ENCODE measurements at places on chromosomes 2 and 18.
A peak's percentile ranks its signal among the peaks of the same experiment; 100 is the strongest.

- DNase-seq: no peak
Observed at GRCh38 chr18:32624182-32624723, 148.6 kb downstream of the KLHL14 start.

DNA sequence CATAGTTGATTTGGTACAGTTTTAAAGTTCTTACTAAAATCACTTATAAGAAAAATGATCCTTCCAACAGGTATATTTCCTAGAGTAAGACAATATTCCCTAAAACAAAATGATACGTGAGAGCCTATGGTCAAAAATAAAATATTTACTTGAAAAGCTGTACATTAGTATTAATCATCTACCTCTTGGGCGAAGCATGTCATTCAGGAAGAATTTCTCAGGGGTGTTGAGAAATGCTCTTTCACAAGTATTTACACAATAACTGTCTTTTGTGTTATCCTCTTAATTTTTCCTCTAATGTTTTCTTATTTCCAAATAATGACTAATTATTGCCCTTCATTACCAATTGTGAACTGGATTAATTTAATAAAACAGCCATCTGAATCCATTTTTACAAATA is 466.3 kb downstream of the SATB2 start:
- no peak for DNase-seq

DNA sequence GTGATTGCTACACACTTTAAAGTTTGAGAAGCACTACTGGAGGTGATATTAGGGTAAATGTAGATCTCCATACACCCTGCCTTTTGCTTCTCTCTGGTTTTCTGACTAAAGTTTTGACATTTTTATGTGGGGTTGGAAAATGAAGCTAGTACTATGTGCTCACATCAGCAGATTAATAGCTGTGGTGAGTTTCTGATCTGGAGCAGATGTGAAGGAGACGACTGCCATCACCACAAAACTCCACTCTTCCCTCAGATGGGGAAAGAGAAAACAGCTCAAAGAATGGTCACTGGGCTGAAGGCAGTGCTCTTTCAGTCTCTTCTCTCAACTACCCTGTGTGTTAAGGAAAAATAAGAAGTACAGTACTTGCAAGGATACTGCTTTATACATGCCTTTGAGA is 37.2 kb downstream of the PLEKHA3 start:
- no peak for DNase-seq

- no peak for DNase-seq
Observed at GRCh38 chr2:54114936-54115283, 505 bp upstream of the ACYP2 start.

- DNase-seq: no peak
Observed at GRCh38 chr18:13382954-13383827, 164.6 kb downstream of the LDLRAD4 start.

DNA sequence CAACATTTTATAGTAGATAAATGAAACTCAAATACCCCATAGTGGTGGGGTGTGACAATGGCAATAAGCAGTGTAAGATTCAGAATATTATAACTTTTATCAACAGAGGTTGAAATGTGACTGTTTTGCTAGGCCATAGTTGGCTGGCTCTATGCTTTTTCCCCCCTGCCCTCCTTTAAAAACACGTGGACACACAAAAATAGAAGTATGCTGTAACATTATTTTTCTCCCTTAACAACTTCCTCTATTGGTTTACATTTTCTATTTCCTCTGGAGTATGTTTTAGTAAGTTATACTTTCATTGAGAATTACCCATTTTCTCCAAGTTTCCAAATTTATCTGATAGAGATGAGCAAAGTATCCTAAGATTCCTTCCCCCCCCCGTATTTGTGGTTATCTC is 31.1 kb downstream of the NDUFAF7 start:
- no peak for DNase-seq

GRCh38 chr2:218892693-218893348 is 12.2 kb downstream of the WNT10A start:
- peak; percentile 73 for DNase-seq

DNA sequence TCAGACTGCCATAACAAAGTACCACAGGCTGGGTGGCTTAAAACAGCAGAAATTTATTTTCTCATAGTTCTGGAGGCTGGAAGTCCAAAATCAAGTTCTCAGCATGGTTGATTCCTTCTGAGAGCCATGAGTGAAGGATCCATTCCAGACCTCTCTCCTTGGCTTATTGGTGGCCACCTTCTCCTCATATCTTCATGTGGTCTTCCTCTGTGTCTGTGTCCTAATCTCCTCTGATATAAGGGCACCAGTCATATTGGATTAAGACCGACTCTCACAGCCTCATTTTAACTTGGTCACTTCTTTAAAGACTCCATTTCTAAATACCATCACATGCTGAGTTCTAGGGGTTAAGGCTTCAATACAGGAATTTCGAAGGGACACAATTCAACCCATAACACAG is 65.1 kb downstream of the CFAP221 start:
- no peak for DNase-seq

GRCh38 chr18:79855147-79855933 is 57.6 kb downstream of the KCNG2 start:
- no peak for DNase-seq

- no peak for DNase-seq
Observed at GRCh38 chr2:181602017-181602416, 54.9 kb downstream of the CERKL start.

- no peak for DNase-seq
Observed at GRCh38 chr2:12720278-12720620, 3.5 kb downstream of the TRIB2 start.

GRCh38 chr2:240237609-240238174 is 97.2 kb upstream of the OTOS start:
- DNase-seq: no peak

DNA sequence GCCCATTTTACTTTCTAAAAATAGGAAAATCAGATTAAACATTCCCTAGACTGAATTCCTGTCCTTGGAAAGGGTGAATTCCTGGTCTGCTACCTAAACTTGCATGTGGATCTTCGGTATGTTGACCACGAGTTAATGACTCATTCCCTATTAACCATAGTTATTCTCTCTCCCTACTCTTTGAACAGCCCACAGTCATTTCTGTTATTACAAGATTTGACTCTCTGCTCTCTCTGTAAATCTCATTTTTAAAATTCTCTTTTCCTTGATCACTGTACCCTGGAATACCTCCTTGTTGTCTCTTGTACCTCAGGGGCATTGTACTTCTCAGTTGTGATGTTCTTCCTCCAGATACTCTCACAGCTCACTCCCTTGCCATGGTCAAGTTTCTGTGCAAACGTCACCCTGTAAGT is 92.0 kb upstream of the GULP1 start:
- no peak for DNase-seq

DNA sequence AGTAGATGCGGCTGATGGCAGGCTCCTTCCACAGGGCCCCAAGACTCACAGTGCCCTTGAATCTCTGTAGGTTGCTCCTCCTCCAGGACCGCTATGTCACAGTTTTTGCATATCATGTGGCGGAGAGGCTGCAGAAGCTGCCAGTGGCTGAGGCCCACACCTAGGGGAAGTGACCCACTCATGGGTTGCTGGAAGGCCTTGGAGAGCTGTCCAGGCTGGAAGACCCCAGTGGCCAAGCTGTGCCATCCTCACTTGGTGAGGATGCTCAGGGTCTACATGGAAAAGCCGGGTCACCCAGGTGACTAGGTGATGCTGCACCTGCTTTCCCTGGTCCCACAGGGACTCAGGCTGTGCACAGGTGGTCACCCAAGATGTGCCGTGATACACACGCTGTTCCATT is 90.6 kb downstream of the SEPTIN10 start:
- DNase-seq: no peak

- DNase-seq: no peak
Observed at GRCh38 chr18:6054256-6054842, 159.0 kb upstream of the TMEM200C start.

DNA sequence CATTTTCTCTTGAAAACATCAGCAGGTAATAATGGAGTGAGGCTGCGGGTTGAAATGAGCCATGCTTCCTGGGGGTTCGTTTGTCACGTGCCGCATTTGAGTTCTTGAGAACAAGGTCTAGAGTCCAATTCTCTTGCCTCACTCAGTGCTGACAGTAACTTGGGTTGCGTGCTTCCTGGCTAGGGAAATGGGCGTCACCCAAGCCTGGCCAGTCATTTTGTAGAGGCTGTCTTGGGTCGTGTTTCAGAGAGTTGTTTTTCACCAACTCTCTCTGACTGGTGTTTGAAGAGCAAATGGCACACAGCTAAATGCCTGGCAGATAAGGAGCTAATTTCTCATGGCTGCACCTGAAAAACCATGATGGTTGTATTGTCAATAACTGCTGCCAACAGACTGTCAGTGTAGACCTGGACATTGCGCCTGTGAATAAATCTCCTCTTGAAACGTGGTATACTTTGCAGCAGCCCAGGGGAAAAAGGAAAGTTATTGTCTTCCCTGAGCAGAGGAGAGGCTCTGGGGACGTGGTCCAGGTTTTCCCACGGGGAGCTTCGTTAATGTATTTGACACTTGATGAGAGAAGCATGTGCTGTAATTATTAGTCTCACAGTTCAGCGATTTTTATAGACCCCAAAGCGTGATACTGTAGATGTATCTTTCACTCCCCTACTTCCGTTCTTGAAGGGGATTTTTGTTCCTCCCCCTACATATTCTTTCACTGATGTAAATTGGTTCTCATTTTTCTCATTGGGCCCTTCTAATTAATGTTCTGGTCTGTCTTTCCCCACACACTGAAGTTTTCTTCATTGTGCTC is 196.0 kb downstream of the FHOD3 start:
- DNase-seq: no peak

GRCh38 chr2:168699844-168700417 is 102.5 kb upstream of the NOSTRIN start:
- DNase-seq: peak; percentile 71

- DNase-seq: peak; percentile 18
Observed at GRCh38 chr18:67417864-67418523, 98.5 kb downstream of the DSEL start.

DNA sequence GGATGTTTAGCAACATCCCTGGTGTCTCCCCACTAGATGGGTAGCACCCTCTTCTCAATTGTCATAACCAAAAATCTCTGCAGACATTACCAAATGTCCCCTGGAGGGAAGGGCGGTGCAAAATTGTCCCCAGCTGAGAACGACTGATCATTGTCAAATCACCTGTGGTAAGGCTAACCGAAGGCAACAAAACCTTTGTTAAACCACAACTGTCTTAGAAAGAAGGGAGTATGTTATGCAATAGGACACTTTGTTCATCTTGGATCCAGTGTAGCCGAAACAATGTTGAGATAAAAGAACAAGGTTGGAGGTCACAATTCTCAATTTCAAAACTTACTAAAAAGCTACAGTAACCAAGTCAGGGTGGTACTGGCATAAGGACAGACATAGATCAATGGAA is 50.3 kb upstream of the ST3GAL5 start:
- no peak for DNase-seq

DNA sequence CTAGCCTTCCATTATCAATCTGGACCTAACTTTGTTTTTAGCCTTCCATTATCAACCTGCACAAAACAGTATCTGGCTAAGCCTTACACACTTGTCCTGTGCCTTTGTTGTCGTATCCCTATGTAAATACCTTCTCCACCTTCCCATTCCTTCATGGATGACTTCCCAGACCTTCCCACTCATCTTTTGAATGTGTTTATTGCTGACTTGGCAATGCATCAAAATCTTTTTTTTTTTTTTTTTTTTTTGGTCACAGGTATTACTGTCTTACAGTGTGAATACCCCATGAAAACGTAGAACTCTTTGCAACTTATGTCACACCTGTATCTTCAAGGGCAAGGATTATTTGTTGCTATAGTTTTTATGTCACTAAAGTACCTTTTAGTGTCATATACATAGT is 25.7 kb downstream of the RPE start:
- DNase-seq: no peak

- DNase-seq: peak; percentile 95
Observed at GRCh38 chr2:61144697-61145268, 17.2 kb upstream of the C2orf74 start.

DNA sequence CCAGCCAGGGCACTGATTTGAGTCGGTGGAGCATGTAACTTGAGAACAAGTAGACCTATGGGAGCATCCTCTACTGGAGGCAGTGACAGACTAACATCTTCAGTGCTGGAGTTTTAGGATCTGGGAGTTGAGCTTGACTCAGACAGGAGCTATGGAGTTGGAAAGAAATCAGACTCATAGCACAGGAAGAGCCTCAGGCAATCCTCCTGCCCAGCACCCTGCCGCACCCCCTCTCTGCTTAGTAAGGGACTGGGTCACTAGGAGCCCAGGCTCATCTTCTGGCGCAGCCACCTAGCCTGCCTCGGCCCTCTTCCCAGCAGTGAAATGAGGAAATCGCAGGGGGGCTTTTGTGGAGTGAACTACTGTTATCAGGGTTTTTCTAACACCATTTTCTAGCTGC is 3.6 kb downstream of the ARID5A start:
- DNase-seq: no peak

GRCh38 chr2:41940745-41941063 is 107.1 kb upstream of the PKDCC start:
- no peak for DNase-seq

- no peak for DNase-seq
Observed at GRCh38 chr2:181407171-181407570, 50.0 kb upstream of the ITGA4 start.

DNA sequence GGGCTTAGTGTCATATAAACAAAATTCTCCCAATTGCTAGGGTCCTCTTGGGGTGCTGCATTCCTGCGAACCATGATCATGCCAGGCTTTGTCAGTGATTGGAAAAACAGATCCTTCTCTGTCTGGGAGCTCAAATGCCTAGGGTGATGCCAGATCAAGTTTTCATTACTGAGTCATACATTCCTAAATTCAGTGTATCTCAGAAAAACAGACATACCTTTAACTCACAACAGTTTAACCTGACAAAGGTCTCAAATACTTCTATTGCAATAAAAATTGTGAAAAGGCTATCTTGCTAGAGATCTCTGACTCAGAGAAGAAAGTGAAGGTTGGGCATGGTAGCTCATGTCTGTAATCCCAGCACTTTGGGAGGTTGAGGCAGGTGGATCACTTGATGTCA is 86.9 kb downstream of the SH3YL1 start:
- DNase-seq: no peak

DNA sequence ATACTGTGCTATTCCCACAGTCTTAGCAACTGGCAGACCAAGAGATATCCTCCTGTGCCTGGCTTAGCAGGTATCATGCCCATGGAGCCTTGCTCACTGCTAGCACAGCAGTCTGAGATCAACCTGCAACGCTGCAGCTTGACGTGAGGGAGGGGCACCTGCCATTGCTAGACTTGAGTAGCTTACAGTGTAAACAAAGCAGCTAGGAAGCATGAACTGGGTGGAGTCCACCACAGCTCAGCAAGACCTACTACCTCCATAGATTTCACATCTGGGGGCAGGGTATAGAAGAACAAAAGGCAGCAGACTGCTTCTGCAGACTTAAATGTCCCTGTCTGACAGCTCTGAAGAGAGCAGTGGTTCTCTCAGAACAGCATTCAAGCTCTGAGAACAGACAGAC is 74.8 kb downstream of the AKAIN1 start:
- DNase-seq: no peak

GRCh38 chr2:156332284-156332533 is 312 bp downstream of the NR4A2 start:
- no peak for DNase-seq

- no peak for DNase-seq
Observed at GRCh38 chr2:219416938-219417337, 1.2 kb upstream of the DES start.

Measured in Ammon's horn (tissue), 1 donor.